ENCODE measurements at places on chromosomes 7 and 10. TPM values are rescaled to one million over a fixed set of nuclear protein-coding genes. Genes with fewer than 3 reads are reported as not detected.
A peak's percentile ranks its signal among the peaks of the same experiment; 100 is the strongest.

DNA sequence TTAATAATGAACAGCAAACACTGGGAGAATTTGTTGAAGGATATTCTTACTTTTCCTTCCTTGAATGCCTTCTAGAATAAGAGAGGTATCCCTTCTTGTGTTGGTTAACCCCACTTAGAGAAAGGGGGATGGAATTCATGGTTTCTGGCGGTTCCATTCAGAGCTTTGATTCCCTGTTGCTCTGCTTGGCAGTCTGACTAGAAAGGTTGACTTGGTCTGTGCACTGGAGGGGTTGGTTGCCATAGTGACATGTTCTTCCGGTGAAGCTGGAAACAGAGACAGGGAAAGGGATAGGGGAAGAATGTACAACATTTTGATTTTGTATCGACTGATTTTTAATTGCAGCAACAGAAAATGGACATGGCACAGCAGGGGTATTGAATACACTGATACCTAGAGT, 2.5 kb downstream of the TMEM178B start:
- no peak for DNase-seq

GRCh38 chr10:72337039-72337629, 17.6 kb downstream of the DNAJB12 start:
- peak; percentile 88 for DNase-seq

DNA sequence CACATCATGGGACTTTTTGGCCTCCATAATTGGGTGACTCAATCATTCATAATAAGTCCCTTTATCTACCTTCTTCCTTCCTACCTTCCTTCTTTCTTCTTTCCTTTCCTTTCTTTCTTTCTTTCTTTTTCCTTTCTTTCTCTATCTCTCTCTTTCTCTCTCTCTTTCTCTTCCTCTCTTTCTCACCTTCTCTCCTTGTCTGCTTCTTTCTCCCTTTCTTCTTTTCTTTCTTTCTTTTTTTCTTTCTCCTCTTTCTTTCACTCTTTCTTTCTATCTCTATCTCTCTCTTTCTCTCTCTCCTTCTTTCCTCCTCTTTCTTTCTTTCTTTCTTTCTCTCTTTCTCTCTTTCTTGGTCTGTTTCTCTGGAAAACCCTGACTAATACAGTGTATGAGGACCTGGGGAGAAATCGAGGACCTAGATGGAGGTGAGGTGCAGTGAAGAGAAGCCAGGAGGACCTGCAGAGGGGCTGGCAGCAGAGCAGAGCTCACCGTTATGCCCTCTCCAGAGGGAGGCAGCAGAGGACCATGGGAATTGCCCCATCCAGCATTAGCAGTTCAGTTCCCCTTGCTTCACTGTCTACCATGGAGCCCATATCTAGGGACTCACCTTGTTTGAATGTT, 52.7 kb upstream of the BTRC start:
- no peak for DNase-seq

DNA sequence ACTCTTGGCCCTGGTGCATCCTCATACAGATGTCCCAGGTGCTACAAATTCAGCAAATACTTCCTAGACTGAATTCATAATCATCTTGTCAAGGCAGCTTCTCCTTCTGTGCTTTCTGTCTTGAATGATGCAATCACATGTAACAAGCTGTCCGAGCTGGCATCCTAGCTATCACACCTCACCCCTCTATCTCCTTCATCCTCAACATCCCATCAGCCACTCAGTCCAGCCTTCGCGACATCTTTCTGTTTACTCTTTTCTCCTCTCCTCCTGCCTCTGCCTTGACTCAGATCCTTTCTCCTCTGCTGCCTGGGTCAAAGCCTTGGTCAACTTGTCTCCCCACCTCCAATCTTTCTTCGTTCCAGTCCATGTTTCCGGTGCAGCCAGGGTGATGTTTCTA, 240.4 kb upstream of the CELF2 start:
- no peak for DNase-seq

GRCh38 chr10:81386817-81387216, 488.2 kb upstream of the NRG3 start:
- DNase-seq, result no peak

Gene PKD2L1
- 3.4 TPM for total RNA-seq

Gene HHEX
- total RNA-seq, result 19.5 TPM

Gene PAPOLB
- 0.24 TPM for total RNA-seq

Data from lower lobe of right lung (tissue), 2 donors.